Stimulated activated CD8-positive, alpha-beta memory T cell treated with anti-CD3 and anti-CD28 coated beads, Interleukin-4, amount 100 ng/mL, for 24 hours (primary cell): ENCODE measurements at places on chromosomes 3 and 15.

- DNase-seq: no peak
Measured at GRCh38 chr3:45227946-45228345, 1.9 kb upstream of the TMEM158 start.

GRCh38 chr15:25056484-25057425 is 102.0 kb downstream of the SNRPN start:
- no peak for DNase-seq

- no peak for DNase-seq
Measured at GRCh38 chr15:62833646-62834045, 208.9 kb upstream of the TPM1 start.

DNA sequence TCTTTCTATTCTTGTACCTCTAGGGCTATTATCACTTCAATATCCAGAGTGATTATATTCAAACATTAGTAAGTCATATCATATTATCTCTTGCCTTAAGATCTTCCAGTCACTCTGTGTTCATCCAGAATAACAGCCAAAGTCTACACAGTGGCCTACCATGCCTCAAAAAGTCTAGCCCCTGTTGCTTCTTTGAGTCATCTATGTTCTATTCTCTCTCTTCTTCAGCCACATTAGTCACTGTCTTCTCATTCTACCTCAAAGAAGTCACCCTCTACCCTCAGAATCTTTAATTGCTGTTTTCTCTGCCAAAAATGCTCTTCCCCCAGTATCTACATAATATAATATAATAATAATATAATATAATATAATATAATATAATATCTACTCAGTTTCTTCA is 356.0 kb downstream of the NLGN1 start:
- no peak for DNase-seq

- no peak for DNase-seq
Measured at GRCh38 chr3:181253796-181254195, 264.3 kb upstream of the DNAJC19 start.

DNA sequence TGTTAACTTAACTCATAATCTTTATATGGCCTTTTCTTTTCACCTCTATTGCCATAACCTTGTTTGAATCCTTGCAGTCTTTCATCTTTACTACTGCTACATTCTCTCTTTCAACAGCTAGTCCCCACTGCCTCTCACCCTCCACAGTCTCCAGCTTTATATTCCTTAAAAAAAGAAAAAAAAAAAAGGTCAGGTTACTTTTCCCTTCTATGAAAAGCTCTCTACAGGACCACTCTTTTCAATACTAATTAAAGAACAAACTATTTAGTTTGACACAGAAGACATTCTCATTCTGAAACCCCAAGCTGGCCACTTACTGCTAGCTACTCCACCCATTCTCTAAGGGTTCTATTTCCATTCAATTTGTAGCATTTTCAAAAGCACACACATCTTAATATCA is 25.6 kb downstream of the CADM2 start:
- DNase-seq: no peak

DNA sequence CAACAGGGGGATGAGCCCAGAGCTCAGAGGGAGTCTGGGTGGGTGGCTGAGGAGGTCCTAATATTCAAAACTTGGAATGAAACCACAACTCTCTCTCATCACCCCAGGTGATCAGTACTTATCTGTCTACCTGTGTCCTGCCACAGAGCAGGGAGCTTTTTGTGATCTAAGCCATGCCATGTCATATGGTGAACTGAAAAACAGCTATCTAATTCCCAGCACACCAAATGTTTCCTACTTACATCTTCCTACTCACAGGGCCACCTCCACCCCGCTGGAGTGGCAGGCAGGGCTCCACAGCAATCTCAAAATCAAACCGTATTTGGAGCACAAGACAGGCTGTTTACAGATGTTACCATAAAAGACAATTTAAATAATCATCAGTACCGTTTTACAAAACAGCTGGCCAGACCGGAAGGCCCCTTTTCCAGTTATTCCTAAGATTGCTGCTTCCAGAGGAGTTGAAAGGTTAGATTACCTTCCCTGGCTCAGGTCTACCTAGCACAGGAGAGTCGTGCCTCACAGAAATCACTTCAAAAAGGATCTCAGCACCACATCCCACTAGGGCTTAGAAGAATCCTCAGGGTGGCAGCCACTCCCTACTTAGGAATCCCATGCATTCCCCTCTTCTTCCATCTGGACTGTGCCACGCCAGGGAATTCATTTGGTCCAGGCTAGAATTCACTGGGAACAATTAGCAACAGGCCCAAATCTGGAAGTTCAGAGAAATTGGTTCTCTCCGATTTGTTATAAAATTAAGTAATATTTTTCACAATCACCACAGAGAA is 226.6 kb upstream of the IL12A start:
- DNase-seq: no peak
